Stimulated activated CD4-positive, alpha-beta T cell treated with anti-CD3 and anti-CD28 coated beads, Interleukin-1b, Interleukin-23, amount 100 ng/mL, for 1 hour (primary cell): ENCODE measurements at places on chromosomes 16 and 17.
A peak's percentile ranks its signal among the peaks of the same experiment; 100 is the strongest.

GRCh38 chr17:33137426-33137825, 145.8 kb downstream of the SPACA3 start:
- DNase-seq: no peak

GRCh38 chr16:47895146-47895545, 260.6 kb downstream of the ABCC12 start:
- no peak for DNase-seq

- no peak for DNase-seq
Measured at GRCh38 chr17:43952351-43952723, 1.4 kb downstream of the PYY start.

GRCh38 chr17:64064331-64064730, 43.9 kb upstream of the ICAM2 start:
- DNase-seq: no peak

DNA sequence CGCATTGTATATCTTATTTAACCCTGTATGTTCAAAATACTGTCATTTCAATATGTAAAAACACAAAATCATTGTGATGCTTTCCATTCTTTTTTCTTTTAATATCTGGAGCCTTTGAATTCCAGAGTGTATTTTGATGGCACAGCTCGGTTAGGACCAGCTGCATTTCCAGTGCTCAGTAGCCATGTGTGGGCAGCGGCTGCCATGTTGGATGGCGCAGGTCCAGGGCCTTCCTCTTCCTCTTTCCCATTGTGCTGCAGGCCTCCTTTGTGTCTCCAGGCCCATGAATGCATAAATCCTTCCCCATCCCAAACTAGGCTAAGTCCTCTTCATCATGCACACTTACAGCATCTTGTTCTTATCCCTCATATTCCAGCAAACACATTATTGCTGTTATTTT, 13.0 kb downstream of the IRX3 start:
- DNase-seq: no peak

DNA sequence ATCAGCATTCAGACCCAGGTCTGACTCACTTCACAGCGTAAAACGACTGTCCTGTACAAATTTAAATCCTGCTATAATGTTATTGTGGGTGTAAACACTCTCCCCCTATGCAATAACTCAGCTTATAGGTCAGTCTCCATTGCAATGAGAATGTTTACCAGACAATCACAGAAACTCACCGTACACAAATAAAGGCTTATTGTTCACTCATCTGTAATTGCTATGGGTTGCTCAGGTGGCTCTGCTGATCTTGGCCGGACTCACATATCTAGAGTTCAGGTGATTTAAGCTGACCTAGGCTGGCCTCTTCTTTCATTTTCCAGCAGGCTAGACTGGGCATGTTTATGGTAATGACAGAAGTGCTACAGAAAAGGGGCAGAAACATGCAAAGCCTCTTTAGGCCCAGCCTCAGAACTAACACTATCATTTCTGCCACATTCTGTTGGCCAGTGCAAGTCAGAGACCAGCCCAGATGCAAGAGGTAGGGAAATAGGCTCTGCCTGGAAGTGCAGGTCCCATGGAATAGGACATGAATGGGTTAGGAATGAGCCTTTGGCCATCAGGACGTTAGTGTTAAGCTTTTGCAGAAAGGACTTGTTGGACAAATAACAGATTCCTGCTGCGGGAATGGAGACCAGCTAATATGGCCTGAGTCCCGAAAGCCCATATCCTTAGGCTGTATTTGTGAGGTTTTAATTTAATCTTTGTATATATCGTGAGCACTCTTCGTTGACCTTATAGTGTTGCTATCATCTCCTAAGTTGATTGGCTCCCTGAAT, 44.0 kb downstream of the HLF start:
- DNase-seq: no peak

DNA sequence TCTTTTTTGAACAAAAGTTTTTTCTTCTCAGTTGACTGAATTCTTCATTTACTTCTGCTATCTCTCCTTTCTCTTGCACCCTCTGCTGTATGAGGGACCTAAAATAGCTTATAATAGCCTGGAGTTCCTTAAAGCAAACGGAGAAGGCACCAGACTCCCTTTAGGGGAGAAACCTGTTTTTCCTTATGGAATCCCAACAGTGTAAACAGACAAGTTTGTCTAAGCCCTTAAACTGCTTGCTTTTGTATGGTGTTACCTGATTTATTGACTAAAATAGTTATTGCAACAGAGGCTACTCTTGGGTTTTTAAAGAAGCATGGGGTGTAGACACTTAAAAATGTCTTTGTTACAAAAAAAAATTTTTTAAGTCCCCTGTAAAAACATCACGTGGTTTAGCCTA, 12.9 kb upstream of the TRIM25 start:
- DNase-seq: no peak

DNA sequence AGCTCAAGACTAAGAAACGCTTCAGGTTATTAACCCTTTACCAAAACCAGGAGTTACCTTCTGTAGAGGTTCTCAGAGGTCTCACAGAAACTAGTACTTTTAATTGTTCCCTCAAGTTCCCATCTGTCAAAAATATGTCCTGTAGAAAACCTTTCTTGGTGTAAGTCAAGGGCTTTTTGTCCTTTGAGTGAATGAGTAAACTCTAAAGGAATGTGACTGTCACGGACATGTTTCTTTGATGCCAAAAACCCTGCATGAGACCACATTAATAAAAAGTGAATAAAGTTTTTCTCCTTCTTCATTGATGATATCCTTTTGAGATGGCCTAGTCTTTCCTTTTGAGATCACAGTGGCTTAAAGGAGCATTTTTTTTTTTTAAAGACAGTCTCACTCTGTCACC, 102.9 kb downstream of the NLK start:
- no peak for DNase-seq

GRCh38 chr16:87135246-87136030, 181.8 kb downstream of the C16orf95 start:
- DNase-seq: no peak

DNA sequence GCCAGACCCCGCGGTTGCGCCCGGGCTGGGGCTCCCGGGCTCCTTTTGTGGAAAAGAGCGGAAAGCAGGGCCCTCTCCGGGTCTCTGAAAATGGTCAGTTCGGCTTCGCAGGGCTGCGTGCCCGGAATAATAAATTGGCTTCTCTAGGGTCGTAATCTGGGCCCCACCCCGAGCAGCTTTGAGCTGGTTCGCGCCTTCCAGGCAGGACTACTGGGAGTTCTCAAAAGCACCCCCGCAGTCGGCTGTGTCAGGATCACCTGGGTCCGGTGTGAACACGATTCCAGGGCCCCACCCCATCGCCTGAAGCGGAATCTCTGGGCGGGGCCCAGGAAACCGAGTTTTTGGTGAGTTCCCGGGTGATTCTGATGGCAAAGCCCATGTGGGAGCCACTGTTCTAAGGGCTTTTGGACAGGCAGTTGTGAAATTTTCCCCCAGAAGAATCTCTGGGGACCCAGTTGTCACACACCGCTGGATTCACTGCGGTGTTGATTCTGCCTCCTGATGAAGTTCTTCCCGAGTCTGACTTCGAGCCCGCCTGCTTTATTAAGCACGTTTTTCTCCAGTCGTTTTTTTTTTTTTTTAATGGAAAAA, 77.0 kb downstream of the MRC2 start:
- no peak for DNase-seq

DNA sequence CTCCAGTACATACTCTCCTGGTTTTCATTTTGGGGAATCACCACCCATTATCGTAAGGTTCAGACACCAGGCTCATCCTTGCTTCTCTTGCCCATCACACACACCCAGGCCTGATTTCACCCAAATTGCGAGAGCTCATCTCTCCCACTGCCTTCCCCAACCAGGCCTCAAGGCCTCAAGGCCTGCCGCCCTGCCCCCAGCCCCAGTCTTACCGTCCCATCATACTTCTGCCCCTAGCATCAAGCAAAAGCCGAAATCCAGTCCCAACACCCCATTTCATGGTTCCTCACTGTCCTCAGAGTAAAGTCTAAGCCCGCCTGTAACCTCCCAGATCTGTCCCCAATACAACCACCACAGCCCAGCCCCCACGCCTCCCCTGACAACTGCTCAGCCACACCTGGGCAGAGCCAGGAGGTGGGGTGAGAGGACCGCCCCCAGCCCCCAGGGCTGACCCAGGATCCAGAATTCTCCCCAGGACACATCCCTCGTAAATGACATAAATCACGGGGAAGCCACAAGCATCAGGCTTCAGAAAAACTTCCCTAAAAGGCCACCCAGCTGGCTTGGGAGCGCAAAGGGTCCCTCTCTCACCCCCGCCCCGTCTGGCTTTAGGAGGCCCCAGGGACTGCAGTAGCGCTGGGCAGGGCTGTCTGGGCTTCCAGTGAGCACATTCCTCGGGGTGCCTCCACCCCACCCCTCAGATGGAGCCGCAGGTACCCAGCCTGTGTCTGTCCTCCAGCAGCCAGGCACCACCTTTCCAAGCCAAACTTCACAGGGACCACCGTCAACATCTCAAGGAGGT, 9.6 kb upstream of the P2RX1 start:
- no peak for DNase-seq

- DNase-seq: no peak
Measured at GRCh38 chr16:85615014-85615851, 2.1 kb downstream of the GSE1 start.

DNA sequence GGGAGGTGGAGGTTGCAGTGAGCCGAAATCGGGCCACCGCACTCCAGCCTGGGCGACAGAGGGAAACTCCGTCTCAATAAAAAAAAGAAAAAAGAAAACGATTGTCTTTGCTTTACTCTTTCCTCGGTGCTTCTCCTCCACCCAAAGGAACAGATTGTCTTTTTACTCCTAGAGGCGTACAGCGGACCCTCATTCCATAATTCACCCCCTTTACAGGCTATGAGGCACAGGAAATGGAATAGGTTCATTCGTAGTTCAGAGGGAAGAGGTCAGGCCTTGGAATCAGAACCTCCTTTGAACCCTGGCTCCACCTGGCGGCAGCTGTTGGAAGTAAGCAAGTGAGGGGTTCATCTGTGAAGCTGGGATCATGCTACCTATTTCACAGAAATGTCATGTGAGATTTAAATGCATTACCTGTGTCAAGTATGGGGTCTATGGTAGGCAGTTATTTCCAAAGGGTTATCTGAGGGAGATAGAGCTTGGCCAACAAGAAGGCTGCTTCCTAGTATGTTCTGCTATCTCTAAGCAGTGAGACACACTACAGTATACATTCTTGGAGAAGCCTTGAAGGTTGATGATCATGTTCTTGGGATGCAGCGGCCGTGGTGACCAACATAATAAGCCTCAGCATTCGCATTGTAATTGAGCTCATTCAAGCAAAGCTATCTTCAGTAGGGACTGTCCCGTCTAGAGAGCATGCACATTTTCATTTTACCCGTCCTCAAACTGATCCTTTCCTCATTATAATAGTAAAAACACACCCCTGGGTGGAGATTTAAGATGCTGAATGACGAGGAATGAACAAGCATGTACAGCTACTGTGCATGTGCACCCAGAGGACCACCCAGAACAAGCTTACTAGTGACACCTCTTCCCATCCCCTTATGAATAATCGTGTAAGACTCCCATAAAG, 18.7 kb upstream of the ZNF689 start:
- DNase-seq: peak; percentile 91

GRCh38 chr16:81493755-81494433, 49.3 kb downstream of the CMIP start:
- no peak for DNase-seq

DNA sequence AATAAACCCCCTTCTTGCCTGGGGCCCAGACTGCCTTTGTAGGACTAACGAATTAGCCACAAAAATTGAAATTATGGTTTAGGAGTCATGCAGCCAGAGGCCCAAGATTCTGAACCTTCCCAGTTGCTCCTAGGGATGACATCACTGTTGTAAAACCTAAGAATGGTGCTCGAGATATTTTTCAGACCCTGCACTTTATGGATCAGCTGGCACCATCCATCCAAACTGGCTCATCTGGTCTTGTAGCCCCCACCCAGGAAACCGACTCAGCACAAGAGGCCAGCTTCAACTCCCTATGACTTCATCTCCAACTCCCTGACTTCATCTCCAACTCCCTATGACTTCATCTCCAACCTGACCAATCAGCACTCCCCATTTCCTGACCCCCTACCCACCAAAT, 10.9 kb upstream of the EVPL start:
- no peak for DNase-seq

DNA sequence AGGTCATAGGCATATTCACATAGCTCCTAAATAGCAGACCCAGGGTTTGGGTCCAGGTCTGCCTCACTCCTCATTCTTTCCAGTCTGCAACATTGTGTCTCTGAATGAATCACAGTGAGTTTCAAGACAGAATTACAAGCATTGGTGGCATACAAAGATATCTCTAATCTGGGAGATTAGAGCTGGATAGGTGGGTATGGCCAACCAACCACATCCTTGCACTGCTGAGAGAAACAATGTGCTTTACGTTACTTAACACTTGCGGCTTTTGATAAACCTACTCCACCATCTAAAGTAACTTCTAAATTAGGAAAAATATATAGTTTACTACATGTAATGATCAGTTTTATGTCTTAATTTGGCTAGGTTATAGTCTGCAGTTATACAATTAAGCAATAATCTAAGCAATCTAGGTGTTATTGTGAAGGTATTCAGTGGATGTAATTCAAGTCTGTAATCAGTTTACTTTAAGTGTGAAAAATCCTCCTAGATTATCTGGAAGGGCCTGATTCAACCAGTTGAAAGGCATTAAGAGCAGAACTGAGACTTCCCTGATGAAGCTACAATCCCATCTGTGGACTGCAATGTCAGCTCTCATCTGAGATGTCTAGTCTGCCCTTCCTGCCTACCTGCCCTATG, 26.7 kb downstream of the CDH11 start:
- DNase-seq: no peak

- DNase-seq: no peak
Measured at GRCh38 chr17:40130352-40131042, 8.7 kb downstream of the MSL1 start.

DNA sequence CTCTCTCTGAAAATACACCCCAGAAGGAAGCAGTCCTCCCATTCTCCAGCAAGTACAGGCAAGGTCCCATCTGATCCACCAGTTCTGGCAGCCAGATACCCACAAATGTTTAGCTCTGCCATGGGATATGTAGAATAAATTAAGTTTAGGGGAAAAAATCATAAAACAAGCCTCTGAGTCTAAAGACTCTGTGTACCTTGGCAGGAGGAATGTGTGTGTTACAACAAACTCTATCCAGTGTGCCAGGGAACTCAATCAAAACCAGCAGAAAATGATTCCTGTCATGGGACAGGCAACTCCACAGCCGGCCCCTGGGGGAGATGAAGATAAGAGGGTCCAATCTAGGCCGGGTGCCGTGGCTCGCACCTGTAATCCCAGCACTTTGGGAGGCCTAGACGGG, 73.4 kb downstream of the MRM3 start:
- DNase-seq: no peak

GRCh38 chr16:26697807-26698206, 368.9 kb upstream of the C16orf82 start:
- no peak for DNase-seq

- no peak for DNase-seq
Measured at GRCh38 chr17:34616148-34616547, 36.8 kb downstream of the TMEM132E start.

- DNase-seq: no peak
Measured at GRCh38 chr17:42706732-42707131, 24.4 kb downstream of the CNTNAP1 start.

GRCh38 chr17:49315551-49316257, 46.3 kb downstream of the ZNF652 start:
- DNase-seq: peak; percentile 60
